DND-41 (cell line): ENCODE measurements at places on chromosomes 16 and 17.

GRCh38 chr16:56576585-56577299 lies 11.9 kb downstream of the MT4 start:
- peak; percentile 72 for DNase-seq

DNA sequence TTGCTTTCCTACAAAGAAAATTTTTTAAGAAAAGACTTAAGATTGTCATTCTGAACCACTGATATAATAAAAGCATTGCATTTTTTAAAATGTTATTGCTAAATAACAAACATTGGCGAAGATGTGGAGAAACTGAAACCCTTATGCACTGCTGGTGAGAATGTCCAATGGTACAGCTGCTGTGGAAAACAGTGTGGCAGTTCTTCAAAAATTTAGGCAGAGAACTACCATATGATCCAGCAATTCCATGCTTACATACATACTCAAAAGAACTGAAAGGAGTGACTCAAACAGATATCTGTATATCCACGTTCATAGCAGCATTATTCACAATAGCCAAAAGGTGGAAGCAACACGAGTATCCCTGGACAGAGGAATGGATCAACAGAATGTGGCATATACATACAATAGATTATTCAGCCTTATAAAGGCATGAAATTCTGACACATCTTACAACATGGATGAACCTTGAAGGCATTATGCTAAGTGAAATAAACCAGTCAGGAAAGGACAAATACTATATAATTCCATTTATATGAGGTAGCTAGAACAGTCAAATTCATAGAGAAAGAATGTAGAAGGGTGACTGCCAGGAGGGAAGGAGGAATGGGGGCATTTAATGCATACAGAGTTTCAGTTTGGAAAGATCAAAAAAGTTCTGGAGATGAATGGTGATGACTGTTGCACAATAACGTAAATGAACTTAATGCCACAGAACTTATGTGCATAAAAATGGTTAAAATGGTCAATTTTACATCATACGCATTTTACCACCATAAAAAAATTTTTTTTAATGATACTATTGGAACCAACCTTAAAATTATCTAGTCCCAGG lies 92.1 kb downstream of the CACNG1 start:
- no peak for DNase-seq

DNA sequence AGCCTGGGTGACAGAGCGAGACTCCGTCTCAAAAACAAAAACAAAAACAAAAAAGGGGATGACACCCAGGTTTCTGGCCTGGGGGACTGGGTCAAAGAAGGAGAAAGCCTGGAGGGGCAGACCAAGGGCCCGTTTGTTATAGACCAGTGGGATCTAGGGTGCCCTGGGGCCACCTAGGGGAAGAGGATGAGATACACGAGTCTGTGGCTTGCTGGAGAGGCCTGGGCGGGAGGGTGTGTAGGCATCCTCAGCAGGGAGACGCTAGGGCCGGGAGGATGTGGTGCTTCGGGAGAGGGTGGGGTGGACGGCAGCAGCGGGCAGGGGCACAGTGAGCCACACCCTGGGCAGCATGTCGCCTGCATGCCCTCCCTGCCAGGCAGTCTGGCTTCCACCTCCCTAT lies 17.1 kb upstream of the CRK start:
- DNase-seq, result no peak

GRCh38 chr17:37092071-37092470 lies 143.3 kb downstream of the AATF start:
- DNase-seq, result no peak

- DNase-seq, result no peak
These were observed 20.2 kb downstream of the CA10 start for GRCh38 chr17:52138350-52138749.

- DNase-seq, result no peak
These were observed 7.4 kb downstream of the PHOSPHO1 start for GRCh38 chr17:49223168-49223516.

DNA sequence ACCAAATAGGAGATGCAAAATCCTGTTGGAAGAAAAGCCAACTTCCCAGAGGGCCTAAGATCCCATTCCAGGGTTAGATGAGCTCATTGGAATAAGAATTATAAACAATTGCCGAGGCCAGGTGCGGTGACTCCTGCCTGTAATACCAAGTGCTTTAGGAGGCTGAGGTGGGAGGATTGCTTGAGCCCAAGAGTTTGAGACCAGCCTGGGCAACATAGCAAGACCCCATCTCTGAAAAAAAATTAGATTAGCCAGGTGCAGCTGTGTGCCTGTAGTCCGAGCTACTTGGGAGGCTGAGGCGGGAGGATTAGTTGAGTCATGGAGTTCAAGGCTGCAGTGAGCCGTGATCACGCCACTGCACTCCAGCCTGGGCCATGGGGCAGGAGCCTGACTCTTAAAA lies 17.8 kb upstream of the SDR42E2 start:
- no peak for DNase-seq
